Ascending aorta (tissue), 2 donors: ENCODE measurements at places on chromosomes 6 and 20.
A peak's percentile ranks its signal among the peaks of the same experiment; 100 is the strongest.

DNA sequence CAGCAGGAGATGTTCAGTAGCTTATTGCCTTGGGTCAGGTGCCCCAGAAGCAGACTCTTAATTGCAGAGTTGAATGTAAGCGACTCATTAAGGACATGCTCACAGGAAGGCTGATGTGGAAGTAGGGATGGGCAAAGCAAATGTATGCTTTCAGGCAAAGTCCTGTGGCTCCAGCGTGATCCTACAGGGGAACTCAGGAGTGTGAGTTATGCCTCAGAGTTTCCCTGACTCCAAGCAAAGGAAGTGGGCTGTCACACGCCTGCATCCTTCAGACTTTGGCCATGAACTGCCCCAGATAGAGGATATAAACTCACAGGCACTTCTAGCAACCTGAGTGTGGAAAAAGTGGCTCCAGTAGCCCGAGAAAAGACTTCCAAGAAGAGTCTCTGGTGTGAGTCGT lies 64.9 kb upstream of the ZNF133 start:
- DNase-seq: no peak

DNA sequence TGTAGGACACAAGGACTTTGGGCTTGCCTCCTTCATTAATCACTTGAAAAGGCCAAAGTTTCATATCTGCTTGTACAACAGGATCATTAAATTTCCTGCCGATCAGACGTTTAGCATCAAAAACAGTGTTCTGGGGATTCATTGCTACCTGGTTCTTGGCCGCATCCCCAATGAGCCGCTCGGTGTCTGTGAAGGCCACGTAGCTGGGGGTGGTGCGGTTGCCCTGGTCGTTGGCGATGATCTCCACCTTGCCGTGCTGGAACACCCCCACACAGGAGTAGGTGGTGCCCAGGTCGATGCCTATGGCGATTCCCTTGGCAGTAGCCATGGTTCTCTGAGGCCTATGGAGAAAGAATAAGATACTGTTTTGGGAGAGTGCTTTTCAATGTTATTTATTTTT lies 3.4 kb downstream of the HSPA1L start:
- DNase-seq: no peak

DNA sequence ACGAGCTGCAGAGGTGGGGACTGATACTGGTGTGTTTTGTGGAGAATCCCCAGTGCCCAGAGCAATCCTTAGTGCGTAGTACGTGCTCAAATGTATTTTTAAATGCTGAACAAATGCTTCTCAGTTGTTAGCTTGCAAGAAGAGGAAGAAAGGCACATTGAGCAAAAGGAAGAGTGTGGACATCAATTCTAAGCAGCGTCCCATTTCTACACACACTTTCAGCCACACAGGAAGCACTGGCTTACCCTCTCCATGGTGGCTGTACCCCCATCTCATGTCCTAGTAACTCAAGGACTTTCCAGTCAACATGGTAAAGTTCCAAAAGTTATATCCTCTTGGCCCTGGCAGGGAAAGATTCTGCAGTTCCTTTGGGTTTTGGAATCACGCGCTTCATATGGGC lies 98.8 kb upstream of the NXT1 start:
- no peak for DNase-seq

GRCh38 chr20:5586720-5587119 lies 163.5 kb upstream of the SHLD1 start:
- no peak for DNase-seq

- DNase-seq: no peak
Observed at GRCh38 chr6:2738373-2738979, 12.2 kb downstream of the MYLK4 start.

DNA sequence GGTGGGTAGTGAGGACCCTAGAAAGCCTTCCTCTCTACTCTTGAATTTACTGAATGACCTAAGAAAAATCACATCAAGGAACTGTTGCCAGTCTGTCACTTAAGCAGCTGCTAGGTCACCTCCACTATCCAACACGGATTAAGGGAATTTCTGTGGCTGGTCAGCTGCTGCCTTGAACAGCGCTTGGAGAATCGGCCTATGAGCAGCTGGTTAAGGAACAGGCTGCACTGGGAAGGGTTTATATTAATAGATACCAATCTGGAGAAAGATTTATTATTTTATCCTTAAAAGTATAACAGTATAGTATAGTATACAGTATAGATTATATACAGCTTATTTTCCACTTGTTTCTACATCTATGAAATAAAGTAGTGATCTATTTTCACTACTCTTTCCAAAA lies 6.5 kb downstream of the PTPRK start:
- no peak for DNase-seq

DNA sequence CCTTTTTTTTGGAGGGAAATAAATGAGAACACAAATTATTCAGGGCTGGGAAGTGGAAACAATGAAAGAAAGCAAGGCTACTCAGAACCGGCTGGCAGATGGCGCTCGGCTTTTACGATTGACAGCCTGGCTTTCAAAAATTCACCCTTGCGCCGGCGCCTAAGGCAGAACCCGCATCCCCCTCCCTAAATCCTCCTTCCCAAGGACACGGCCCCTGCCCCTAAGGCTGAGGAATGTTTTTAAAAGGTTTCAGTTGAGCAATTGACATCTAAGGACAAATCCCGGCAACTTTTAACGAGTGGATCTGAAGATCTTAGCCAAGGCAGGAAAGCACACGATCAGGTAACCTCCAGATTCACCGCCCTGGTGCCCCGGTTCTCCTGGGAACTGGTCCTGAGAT lies 16.3 kb downstream of the GNAS start:
- DNase-seq: no peak

- DNase-seq: no peak
Observed at GRCh38 chr6:22737331-22737730, 168.0 kb downstream of the HDGFL1 start.

GRCh38 chr6:155248008-155249001 lies 15.5 kb upstream of the CLDN20 start:
- peak; percentile 79 for DNase-seq

GRCh38 chr6:28683945-28684538 lies 158.4 kb downstream of the GPX5 start:
- DNase-seq: no peak

GRCh38 chr6:89295981-89296380 lies 19.1 kb downstream of the GABRR2 start:
- no peak for DNase-seq

- DNase-seq: no peak
Observed at GRCh38 chr6:114581293-114581692, 238.5 kb upstream of the HS3ST5 start.

DNA sequence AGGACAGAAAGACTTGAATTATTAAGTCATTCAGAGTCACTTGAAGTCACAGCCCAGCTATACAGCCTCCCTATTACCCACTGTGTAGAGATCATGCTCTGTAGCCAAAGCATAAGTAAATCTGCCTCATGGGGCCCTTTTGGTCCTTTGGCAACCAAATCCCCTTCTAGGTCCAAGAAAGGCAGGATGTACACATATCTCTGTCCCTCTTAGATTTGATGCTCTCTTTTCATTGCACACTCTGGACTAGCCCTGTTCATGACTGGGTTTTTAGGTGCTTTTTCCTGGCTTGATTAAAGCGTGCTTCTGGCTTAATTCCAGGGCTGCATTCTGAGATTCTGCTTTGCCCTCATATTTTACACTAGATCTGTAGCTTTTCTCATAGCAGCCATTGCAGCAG lies 296.8 kb downstream of the TENT5A start:
- no peak for DNase-seq

DNA sequence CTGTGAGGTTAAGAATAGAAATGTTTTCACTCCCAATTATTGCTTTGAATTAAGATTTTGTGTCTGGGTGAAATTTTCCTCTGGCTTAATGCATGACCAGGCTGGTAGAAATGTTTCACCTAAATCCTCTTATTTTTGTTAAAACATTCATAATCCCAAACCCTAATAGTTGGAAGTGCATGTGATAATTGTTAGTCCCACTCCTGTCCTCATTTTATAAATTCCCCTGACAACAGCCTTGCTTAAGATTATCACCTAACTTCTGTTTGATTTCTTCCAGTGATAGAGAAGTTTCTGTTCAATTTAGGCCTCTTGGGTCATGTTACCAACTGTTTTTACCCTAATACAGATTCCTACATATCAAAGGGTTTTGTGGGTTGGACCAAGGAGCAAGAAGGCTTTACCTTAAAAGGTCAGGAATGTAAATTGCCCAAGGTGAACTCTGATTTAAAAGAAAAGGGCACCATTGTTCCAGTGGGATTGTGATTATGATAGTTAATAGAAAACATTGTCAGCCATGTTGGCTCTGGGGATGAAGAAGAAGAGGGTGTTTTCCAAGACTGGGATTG lies 158.7 kb upstream of the CENPW start:
- no peak for DNase-seq

- no peak for DNase-seq
Observed at GRCh38 chr6:154430481-154430919, 73.9 kb upstream of the IPCEF1 start.

DNA sequence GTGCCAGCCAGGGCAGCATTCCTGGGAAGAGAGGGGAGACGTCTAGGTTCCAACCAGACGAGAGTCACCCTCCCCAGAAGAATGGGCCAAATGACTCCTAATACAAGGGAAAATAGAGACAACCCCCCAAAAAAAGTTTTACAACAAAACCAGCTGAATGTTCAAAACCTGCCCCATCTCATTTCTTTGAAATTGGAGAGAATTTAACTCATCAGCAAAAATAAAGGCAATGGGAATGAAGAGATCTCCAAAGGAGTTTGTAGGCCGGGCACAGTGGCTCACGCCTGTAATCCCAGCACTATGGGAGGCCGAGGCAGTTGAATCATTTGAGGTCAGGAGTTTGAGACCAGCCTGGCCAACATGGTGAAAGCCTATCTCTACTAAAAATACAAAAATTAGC lies 9.7 kb upstream of the EMILIN3 start:
- no peak for DNase-seq

DNA sequence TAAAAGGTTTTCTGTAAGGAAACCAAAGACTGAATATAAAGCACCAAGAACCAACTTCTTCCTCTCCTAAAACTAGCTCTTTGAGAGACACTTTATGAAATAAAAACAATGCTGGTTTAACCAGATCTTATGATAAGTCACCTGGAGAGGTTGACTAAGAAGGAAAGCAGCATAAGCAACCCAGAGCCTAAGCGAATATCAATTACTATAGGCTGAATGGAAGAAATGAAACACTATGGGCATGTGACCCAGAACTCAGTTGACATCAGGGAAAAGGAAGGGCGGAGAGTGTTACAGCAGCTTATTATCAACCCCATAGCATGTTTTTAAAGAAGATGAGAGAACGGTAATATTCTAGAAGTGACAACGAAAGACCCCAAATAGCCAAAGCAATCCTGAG lies 94.1 kb upstream of the STMND1 start:
- DNase-seq: no peak

DNA sequence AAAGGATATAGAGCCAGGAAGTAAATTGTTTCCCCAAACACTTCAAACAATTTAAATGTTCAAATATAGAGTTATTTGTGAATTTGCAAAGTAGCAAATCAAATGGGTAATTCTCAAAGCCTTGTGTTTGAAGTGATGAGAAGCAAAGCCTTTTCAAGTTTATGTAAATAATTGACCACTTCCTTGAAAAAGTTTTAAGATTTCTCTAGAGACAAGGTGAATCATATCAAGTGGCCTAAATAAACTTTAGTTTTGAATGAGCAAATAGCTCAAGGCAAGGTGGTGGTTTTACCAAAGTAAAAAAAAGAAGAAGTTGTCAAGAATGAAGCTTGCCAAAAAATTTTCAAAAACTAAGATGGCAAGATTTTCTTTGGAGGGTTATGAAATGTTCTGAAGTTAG lies 42.6 kb upstream of the IFNGR1 start:
- DNase-seq: no peak

DNA sequence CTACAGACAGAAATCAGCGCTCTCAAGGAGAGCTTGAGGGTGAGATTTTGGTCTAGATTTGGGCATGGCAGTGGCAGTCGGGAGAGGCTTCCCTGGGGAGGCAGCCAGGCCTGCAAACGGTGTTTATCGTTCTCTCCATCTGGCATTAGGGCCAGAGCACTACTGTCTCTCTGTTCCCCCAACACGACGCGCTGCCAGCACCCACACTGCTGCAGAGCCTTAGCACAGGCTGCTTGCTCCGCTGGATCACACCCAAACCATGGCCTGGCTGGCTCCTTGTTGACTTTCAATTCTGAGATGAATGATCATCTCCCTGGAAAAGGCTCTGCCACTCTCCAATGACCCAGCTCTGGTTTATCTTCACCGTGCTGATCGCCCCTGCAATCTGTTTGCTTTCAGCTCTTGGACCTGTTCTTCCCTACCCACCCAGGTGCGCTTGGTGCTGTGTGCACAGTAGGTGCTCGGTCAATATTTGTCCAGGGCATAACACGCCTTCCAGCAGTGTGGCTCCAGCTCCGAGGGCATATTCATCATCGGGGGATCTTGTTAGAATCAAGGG lies 106.1 kb downstream of the TFAP2C start:
- no peak for DNase-seq

- DNase-seq: no peak
Observed at GRCh38 chr20:50456452-50457324, 53.5 kb upstream of the PTPN1 start.

DNA sequence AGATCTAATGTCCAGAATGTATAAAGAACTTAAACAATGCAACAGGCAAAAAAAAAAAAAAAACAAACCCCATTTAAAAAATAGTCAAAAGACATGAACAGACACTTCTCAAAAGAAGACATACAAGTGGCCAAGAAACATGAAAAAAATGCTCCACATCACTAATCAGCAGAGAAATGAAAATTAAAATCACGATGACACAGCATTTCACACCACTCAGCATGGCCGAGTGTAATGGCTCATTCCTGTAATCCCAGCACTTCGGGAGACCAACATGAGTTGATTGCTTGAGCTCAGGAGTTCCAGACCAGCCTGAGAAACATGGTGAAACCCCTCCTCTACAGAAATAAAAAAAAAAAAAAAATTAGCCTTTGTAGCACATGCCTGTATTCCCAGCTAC lies 701.4 kb upstream of the NRSN1 start:
- no peak for DNase-seq

DNA sequence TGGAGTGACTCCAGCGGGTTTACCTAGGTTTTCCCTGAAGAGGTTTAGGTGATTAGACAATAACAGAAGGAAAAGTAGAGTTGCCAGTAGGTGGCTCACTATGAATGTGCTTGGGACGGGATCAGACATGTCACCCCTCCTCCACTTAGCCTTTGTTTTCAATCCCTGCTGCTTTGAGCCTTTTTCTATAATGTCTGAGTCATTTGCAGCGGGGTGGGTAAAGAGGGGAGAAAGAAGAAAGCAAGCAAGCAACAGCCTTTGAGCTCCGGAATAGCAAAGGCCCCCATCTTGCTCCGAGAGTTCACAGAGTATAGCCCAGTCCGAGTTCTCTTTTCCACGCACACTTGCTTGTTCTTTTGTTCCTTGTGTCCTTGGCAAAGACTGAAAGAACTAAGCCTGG lies 129.1 kb downstream of the PACRG start:
- no peak for DNase-seq
